ENCODE measurements at places on chromosomes 12 and 14.

- DNase-seq: no peak
These were observed 27.1 kb downstream of the DAD1 start for GRCh38 chr14:22561661-22562579.

DNA sequence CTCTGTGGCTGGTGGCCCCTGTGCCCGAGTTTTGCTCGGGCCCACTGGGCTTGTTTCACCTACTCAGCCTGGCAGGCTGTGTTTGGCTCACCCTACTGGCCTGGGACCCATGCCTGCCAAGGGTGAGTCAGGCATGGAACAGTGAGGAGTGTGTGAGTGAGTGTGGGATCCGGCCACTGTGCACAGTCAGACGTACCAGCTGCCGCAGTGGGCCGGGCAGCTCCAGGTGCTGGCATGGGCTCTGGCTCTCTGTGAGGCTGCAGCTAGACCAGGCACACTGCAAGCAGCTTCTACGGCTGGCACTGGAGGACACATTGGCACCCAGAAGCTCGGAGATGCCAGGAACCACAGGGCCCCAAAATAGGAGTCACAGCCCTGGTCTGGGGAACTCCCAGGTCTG lies 40.6 kb downstream of the HSD17B6 start:
- DNase-seq: no peak

DNA sequence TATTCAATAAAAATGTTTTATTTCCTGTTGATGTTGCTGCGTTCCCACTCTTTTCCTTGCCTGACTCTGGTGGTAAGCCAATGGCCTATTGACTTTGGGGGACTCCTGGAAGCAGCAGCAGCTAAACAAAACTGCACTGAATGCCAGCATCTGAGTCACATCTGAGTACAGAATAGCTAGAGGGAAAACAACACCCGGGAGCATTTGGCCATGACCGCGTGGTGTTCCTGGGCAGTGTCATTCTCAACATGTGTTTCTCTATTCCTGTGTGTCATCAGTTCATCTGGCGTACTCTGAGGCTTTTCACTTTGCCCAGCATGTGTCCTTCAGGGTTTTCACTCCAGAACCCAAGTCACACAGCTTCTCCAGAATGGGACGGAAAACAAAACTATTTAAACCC lies 238.8 kb downstream of the PAWR start:
- DNase-seq: peak; percentile 67

- no peak for DNase-seq
These were observed 2.5 kb upstream of the ACTN1 start for GRCh38 chr14:68981539-68981976.

- DNase-seq: no peak
These were observed 195.8 kb downstream of the SLC25A21 start for GRCh38 chr14:36976571-36977023.

- no peak for DNase-seq
These were observed 652 bp downstream of the BAZ1A start for GRCh38 chr14:34874386-34875030.

DNA sequence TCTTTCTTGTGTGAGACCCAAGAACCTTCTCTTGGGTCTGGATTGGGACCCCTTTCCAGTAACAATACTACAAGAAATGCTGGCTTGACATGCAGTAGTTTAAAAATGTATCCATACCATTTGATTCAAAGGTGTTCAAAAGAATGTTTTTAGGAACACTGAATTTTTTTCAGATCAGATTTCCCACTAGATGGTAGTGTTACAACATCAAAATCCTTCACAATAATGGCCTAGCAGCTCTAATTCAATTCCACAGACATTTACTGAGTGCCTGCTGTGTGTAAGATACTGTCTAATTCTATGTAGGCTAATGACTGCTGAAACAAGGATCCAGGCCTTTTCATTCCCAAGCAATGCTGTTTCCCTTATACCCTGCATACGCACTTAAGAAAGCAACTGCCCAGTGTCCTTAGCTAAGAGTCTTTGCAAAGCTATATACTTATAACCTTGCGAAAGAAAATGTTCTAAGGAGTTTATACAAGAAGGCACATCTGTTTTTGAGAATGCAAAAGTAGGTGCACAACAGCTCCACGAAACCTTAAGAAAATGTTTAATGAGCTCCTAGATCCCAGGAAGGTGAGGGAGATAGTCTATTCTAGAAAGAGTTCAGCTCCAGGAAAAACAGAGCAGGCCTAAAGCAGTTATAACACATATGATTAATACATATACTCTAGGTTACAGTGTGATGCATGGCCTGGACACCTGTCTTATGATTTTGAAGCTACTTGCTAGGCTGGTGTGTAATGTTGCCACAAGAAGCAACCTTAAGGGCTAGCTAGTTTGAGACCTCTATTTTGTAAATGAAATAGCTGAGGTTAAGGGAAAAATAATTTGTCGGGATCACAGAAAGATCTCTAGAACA lies 50.9 kb upstream of the PKP2 start:
- DNase-seq: no peak

GRCh38 chr12:26828280-26829073 lies 4.5 kb downstream of the ITPR2 start:
- no peak for DNase-seq

GRCh38 chr14:29442696-29443095 lies 485.0 kb downstream of the PRKD1 start:
- no peak for DNase-seq

- DNase-seq: no peak
These were observed 7.0 kb downstream of the NUBPL start for GRCh38 chr14:31568161-31568560.

DNA sequence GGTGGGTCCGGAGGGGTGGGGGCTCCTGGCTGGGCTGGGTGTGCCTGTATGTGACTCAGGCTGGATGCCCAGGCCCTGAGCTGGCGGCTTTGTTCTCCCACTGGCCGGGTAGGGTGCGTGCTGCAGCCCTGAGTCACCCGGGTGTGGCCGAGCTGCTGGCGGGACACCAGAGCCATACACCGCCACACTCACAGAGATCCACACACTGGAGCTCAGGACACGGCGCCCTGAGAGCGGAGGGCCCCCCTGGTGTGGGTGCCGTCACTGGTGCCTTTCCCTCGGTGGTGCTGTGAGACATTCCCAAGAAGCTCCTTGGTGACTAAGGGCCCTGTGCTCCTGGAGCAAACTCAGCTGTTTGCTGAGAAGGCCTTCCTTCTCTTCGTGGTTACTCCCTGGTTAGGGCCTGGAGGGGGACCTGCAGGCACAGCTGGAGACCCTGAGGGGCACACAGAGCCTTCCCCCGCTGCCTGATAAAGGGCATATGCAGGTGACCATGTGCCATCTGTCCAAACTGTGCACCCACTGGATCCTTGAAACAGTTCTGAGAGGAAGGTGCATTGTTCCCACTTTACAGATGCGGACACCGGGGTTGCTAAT lies 44.3 kb downstream of the KRT80 start:
- DNase-seq: peak; percentile 97

- no peak for DNase-seq
These were observed 232.6 kb downstream of the VRK1 start for GRCh38 chr14:97029800-97030199.

- DNase-seq: peak; percentile 55
These were observed 48.8 kb downstream of the SLC38A1 start for GRCh38 chr12:46219877-46220655.

- DNase-seq: no peak
These were observed 20.8 kb downstream of the CFAP251 start for GRCh38 chr12:121939186-121939585.

DNA sequence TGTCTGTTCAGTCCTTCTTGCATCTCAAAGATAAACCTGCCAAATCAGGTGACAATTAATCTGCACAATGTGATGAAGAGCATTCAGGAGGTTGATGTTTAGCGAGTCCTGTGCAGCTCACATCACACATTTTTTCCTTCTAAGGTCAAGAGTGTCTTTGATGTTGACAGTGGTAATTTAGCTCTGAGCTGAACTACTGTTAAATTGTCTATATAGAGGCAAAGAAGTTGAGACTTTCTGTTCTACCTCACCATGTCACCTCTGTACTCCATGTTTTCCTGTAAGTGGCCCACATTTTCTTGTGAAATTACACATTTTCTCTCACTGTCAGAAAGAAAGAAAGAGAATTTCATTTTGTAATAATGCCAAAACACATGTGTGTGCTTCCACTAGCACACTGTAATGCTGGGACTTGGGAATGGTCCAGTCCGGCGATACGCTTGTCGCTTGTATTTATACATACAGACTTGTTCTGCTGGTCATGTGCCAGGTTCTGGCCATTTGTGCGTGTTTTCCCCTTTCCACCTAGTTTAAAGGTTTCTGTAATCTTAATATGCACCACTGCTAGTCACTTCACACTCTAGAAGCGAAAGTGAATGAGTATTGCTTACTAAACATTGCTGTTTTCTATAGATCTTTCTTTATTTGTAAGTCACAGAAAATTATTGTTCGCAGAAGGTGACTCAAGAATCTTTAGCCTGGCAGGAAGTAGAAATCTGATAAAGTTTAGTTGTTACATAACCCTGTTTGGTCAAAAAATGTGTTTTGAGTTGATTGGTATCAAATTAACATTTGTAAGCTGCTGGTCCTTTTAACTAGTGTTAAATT lies 328.9 kb downstream of the TMTC2 start:
- DNase-seq: no peak

DNA sequence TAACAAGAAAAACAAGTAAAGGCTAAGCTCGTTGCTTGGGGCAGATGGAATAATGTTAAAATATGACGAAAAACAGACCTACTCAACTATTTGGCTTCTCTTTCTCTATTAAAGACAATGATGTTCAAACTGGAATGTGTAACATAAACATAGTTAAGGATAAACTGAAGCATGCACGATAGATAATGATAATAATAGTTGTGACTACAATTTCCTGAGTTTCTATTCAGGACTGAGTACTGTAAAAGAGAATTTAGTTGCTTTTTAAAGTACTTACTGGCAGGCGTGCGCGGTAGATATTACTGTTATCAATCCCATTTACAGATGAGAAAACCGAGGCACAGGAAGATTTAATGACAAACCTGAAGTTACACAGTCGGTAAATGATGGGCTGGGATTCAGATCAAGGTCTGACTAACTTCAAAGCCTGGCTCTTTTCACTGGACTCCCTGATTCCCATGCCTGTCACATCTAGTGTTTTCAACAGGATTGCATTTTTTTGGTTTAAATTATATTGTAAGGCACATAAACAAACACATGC lies 103.0 kb downstream of the CRADD start:
- DNase-seq: no peak

- no peak for DNase-seq
These were observed 188.1 kb upstream of the PRKD1 start for GRCh38 chr14:30115756-30116155.

- DNase-seq: no peak
These were observed 36.4 kb upstream of the EML1 start for GRCh38 chr14:99756796-99757195.

GRCh38 chr14:91867316-91867988 lies at the start of gene TC2N:
Gene TC2N (minus strand): TSS chr14:91867536. CDS start chr14:91813769, 53,767 bp downstream.
- no peak for DNase-seq

DNA sequence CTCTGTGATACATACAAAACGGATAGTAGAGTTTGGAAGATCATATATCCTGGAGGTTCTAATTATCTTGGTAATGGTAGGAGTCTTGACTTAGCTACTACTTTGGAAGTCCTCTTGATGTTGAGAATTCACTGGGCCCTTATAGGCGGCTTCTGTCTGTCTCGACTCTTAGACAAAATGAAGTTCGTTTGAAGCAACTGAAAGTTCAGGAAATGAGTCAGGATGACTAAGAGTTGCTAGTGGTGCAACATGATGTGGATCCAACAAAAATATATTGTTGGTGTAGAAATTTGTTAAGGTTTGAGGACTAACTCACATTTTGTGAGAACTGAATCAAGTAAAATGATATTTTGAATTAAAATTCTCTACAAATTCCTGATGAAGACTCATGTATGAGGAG lies 272.7 kb downstream of the AEBP2 start:
- DNase-seq: peak; percentile 1

DNA sequence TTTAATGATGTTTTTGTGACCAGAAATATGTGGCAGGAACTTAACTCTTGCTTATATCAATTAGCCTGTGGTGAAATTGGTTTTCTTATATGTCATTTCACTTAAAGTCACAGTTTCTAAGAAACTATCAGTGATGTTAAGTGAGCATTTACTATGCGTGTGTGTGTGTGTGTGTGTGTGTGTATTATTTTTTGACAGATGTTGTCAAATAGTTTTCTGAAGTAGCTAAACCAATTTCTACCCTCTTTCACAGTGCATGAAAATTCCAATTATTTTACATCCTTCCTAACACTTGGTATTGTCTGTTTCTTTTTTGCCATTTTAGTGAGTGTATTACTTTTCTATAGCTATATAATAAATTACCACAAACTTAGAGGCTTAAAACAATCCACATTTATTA lies 122.1 kb upstream of the CAND1 start:
- DNase-seq: no peak

DNA sequence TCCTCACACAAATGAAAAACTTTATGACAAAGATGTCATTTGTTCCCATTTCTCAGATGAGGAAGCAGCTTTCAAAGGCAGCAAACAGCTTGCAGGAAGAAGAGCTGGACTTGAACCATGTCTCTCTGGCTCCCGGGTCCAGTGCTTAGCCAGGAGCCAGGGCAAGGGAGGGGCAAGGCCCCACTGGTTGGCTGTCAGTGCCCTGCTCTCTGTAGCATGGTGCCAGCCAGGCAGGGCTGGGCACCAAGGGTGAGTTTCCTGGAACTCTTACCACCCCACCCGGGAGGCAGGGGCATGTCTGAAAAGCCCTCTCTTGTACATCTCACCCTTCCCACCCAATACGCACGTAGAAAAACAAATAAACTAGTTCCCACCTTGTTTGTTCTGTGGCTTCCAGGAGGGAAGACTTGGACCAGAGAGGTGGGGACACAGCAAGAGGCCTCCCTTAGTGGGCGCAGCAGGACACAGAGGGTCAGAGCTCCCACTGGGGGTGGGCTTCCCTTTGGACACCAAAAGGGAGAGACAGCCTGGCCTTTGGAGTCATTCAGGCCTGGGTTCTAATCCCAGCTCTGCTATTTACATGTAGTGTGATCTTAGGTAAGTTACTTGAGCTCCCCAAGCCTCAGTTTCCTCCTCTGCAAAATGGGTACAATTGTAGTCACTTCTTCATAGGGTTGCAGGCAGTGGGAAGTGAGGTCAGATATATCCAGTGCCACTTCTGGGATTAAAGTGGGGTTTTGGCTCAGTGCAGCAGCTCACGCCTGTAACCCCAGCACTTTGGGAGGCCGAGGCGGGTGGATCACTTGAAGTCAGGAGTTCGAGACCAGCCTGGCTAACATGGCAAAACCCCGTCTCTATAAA lies 17.2 kb downstream of the TRPV4 start:
- DNase-seq: no peak

DNA sequence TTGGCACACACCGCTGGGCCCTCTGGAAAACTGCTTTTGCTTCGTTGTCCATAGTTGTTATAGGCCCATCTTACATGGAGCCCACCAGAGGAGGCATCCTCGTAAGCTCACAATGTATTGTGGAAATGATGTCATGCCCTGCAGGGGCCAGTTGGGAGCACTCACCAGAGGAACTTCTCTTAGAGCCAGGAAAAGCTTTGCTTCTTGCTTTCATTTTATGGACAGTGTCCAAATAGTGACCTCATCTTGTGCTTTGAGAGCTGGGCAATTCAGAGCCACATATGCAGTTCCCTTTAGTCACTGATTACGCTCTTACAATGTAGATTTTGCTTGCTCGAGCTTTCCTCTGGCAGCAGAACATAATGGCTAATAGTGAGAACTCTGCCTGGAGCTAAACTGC lies 275.6 kb downstream of the AACS start:
- DNase-seq: peak; percentile 1
